H4 (cell line): ENCODE measurements at places on chromosomes 2 and 18.

DNA sequence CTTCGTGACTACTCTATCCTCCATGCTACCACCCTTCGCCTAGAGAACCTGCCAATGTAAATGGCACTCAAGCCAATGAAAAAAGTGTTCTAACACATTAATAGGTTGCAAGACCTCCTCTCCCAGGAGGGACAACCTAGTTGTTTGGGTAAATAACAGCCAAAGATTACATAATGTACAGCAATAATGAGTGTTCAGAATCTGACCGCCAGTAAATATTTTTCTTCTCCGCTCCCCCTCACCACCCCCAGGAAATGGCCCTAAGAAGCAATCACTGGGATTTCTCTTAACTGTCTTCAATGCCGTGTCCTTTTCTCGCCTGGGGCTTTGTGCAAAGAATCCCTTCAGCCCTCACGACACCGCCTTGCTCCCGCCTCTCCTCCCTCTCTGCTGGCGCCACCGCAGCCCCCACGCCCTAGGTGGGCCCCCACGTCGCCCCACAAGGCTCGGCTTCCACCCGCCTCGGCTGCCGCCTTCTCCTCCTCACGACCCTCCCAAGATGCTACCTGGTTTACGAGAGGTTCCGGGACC is 458 bp downstream of the HYCC2 start:
- DNase-seq, result no peak

DNA sequence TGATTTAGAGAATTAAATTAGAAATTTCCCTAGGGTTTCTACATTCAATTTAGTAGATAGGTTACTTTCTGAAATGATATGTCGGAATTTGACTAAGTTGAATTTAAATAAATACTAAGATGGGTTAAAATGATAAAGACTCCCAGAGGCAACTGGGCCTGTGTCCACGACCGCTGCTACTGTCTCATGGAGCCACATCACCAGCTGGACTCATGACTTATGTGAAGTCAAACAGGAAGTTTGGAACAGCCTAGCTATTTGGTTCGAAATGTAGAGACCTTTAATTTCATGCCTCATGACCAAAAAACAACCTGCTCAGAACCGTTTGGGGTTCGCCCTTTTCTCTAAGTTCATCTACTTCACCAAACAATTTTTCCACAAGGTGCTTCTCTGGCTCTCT is 22.2 kb downstream of the GRHL1 start:
- DNase-seq, result no peak

DNA sequence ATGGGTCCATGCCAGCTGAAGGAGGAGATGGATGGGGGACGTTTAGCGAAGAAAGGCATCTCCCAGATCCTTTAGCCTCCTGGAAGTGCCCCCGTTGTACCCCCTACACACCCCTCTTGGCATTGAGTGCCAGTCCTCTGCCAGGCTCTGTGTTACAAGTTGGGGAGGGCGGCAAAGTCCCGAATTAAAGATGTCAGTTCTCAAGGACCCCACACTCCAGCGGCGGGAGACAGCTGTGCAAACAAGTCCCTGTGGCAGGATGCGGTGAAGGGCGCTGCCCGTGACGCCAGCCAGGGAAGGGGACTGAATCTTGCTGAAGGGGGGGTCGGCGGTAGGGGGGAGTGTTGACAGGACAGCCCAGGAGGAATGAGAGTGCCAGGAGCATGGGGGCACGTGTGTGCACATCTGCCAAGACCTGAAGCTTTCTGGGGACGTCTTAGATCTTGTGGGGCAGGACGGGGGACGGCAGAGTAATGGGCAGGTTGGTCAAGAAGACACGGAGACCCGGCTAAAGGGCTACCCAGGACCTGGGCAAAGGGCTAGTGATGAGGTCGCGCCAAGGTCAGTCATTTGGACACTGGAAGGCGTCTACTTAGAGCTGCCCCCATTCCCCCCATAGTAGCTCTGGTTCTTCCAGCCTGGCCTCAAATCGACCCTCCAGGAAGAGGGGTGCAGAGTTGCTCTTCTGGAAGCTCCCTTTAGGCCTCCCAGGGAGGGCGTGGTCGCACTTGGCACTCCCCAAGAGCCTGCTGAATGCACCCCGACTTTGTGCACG is 2.8 kb upstream of the CTDSP1 start:
- peak; percentile 83 for DNase-seq

DNA sequence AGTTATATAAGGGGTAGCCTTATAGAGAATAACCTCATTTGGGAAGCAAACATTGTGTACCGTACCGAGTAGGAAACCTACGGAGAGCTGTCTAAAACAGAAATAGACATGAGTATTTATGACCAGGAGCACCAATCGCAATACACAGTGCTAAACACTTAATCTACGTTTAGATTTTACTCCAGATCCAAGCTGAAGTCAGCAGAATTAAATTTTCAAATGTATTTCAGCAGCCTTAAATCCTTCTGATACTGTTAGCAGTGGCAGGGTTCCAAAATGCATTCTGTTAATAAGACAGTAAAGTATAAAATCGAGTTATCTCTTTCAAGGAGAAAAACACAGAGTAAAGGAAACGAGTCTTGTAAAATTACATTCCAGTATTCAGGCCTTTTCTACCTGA is 118.1 kb upstream of the ZNF521 start:
- no peak for DNase-seq

DNA sequence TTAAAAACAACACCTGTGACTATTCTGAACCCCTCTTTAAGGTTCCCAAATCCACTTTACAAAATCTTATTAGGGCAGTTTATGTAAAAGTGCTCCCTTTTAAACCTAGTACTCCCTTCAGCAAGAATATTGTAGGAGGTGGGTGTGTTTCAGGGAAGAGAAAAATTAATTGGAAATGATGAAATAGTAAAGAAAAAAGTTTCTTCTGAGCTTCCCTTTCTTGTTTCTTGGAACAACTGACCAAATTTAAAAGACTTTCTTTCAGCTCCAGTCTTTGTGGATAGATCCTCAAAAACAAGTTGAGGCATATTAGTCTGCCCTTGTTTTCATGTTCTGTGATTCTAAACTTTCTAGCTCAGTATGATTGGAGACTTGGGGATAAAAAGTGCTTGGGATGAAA is 3.0 kb downstream of the VWA3B start:
- no peak for DNase-seq

- no peak for DNase-seq
Measured at GRCh38 chr18:45357686-45358470, 257.4 kb upstream of the SLC14A2 start.

GRCh38 chr2:224366267-224366844 is 35.6 kb downstream of the FAM124B start:
- no peak for DNase-seq

GRCh38 chr2:120442923-120443571 is 97.1 kb downstream of the INHBB start:
- no peak for DNase-seq

- DNase-seq, result no peak
Measured at GRCh38 chr2:182404092-182404491, 22.7 kb downstream of the PDE1A start.

GRCh38 chr2:210997373-210997772 is 441.0 kb downstream of the CPS1 start:
- DNase-seq, result no peak
